ENCODE measurements at places on chromosomes 13 and 19. TPM values are rescaled to one million over a fixed set of nuclear protein-coding genes. Genes with fewer than 3 reads are reported as not detected.

Gene HSPB6
- not detected for total RNA-seq

Gene ITGBL1
- 4.3 TPM for total RNA-seq

Gene TSSK6
- total RNA-seq, result 1.2 TPM

Gene TMTC4
- 73.3 TPM for total RNA-seq

Data from cerebellum (tissue), 4 donors.